ENCODE measurements at places on chromosomes 12 and 14.

DNA sequence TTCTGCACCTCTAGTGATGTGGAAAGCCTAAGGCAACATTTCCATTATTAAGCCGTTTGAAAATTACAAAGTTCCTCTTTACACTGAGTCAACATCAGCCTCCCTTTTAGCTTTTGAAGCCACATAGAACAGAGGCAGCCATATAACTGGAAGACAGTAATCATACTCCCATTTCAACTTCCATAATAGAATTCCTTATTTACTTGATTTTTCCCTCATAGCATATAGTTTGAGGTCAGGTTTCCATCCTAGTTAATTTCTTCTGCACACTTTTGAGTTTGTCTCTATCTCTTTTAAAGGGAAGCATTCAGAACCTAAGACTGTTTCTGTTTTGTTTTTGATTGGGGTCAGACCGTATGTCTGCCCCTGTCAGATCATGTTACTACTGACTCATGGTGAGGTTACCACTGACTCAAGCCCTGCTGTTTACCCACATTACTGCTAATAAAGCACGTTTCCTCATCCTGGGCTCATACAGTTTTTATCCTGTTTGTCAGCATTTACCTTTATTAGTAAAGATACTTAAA lies 161.0 kb downstream of the SLC38A4 start:
- DNase-seq, result peak; percentile 53

DNA sequence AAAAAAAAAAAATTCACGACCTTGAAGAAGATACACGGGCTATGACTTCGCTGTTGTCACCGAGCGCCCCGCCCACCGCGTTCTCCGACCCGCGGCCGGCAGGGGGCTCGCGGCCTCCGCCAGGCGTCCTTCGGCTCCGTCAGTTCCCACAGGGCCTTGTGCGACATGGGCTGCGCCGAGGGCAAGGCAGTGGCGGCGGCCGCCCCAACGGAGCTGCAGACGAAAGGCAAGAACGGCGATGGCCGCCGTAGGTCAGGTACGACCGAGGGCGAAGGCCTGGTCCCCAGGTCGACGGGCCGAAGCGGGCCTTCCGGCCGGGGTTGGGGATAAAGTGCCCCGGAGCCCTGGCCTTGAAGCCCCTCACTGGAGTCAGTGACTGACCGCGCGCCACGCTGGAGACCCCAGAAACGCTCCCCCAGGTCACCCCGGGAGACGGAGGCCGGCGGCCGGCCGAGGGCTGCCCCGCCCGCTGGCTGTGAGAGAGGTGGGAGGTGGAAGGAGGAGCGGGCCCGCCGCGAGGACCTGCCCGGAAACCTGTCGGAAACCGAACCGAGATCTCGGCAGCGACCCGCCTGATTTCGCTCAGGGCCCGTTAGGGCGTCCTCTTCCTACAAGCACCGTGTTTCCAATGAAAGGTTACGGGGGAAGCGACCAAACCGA lies at the start of gene TXNRD1:
Gene TXNRD1, plus strand, starts transcription at position 142 of the 660 bp plus-strand sequence. Its CDS starts 24 bp downstream, at position 166.
- DNase-seq, result peak; percentile 86

GRCh38 chr12:59723520-59723919 lies 127.7 kb downstream of the SLC16A7 start:
- no peak for DNase-seq

DNA sequence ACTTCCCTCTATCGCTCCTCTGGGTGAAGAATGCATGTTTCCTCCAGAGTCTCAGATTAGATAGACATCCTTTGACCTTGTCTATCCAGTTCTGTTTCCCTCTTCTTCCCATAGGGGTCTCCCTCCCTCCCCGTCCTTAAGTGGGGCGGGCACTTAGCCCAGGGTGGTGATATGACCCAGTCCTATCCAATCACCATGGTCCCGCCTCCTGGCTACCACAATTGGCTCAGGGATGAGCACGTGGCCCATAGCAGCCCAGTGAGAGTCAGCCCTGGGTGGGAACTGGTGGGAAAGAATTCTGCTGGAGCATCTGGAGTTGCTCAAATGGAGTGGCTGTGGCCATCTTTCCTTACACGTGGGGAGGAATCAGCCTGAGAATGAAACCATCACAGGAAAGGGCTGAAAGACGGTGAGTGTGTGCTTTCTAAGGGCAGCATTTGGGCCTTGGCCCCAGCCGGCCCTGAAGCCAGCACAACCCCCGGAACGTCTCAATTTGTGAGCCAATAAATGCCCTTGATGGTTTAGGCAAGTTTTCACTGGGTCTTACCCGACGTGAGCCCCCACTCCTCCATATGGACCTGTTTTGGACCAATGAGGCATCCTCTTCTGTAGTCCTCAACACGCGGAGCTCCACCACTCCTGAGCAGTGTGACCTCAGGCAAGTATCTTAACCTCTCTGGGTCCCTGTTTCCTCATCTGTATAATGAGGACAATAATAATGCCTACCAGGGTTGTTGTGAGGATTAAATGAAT lies 14.4 kb upstream of the MLXIP start:
- peak; percentile 50 for DNase-seq

DNA sequence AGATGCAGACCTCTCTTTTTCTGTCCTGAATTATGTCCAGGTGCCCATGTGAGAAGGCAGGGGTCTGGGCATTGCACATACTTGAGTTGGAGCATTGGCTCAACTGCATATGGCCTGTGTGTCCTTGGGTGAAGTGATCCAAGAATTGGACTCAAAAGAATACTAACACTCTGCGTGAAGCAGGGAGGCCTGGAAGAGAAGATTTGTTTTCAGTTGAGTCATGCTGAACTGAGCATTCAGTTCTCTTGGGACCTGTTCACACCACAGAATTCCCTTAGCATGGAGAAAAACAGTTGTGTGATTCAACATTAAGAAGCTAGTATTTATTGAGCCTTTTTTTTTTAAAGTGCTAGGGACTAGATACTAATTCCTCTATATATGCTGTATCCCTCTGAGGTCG lies 164.7 kb upstream of the TBX3 start:
- DNase-seq, result no peak

DNA sequence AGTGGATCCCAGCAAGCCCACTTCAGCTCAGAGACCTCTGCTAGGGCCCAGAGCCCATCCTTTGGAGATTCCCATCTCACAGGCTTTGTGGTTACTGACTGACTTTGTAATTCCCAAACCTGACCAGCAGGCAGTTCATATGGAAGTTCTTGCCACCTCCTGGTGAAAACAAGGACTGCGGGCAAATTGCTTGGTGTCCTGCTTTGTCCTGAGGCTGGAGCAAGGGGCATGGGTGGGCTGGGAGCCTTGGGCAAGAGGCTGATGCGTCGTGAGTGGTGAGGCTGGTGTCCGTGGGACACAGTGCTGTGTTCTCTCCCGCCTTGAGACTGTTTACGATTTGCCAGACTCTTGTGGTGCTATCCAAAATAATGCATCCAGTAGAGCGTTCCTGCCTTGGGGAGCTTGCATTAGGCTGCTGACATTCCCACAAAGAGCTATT lies 91.0 kb downstream of the LRRC74A start:
- no peak for DNase-seq

All from activated CD4-positive, alpha-beta T cell treated with anti-CD3 and anti-CD28 coated beads, Interleukin-2, amount 50 U/mL, for 16 hours (primary cell).